Chondrocyte (in vitro differentiated cells): ENCODE measurements at places on chromosomes 13 and 19. TPM values are rescaled to one million over a fixed set of nuclear protein-coding genes. Genes with fewer than 3 reads are reported as not detected.

- no peak for DNase-seq
These were observed 31.6 kb downstream of the SYT3 start for GRCh38 chr19:50607874-50608785.

- no peak for DNase-seq
These were observed 43.2 kb downstream of the ZNF557 start for GRCh38 chr19:7112675-7113074.

DNA sequence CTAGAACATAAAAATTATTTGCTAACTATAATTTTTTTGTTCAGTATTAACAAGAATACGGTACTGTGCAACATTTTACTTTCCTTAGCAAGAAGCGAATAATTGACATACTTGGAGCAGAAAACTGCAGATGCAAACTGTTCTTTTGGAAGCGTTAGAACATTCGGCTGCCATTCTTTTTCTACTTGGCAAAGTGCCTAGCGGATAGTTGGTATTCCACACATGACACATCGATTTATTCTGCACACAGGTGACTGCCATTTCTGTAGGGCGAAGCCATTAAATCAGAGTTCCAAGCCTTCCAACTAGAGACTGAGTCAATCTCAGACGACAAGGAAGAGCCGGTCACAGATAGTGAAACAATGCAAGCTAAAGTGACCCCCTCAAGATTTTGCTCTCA, 117.4 kb downstream of the TRPC4 start:
- DNase-seq = no peak

DNA sequence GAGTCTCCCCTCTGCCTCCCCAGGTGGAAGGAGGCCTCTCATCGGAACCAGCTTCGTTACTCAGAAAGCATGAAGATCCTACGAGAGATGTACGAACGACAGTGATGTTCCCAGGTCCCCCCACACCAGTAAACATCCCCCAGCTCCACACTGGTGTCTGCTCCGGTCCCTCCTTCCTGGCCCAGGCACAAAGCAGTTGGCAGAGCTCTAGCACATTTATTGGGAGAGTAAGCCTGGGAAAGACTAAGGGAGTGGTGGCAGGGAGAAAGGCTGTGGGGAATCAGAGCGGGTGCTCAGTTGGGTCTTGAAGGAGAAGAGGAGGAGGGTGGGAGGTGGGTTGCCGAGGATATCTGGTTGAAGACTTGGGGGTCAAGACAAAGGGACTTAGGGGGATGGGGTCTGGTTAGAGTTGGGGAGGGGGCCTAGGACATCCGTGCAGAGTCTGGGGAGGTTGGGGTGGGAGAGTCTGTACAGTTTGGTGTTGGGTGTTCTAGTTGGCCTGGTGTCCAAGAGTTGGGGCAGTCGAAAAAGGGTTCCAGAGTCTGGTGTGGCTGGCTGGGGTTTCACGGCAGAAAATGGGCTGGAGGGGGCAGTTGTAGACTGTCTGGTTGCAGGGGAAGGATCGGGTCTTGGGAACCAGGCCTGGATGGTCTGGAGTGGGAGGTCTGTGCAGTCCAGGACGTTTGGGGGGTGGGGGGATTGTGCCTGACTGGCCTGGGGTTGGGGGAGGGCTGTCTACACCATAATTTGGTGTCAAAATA, 2.3 kb downstream of the HSPB6 start:
- DNase-seq = no peak

- DNase-seq = no peak
These were observed 8.8 kb downstream of the TSSK6 start for GRCh38 chr19:19506592-19506991.

- DNase-seq = no peak
These were observed 54.1 kb downstream of the TSSK6 start for GRCh38 chr19:19461306-19461670.

ZNF582 gene
- total RNA-seq = 1.6 to 4.1 TPM (median 2.3 TPM) in 3 replicates

DNA sequence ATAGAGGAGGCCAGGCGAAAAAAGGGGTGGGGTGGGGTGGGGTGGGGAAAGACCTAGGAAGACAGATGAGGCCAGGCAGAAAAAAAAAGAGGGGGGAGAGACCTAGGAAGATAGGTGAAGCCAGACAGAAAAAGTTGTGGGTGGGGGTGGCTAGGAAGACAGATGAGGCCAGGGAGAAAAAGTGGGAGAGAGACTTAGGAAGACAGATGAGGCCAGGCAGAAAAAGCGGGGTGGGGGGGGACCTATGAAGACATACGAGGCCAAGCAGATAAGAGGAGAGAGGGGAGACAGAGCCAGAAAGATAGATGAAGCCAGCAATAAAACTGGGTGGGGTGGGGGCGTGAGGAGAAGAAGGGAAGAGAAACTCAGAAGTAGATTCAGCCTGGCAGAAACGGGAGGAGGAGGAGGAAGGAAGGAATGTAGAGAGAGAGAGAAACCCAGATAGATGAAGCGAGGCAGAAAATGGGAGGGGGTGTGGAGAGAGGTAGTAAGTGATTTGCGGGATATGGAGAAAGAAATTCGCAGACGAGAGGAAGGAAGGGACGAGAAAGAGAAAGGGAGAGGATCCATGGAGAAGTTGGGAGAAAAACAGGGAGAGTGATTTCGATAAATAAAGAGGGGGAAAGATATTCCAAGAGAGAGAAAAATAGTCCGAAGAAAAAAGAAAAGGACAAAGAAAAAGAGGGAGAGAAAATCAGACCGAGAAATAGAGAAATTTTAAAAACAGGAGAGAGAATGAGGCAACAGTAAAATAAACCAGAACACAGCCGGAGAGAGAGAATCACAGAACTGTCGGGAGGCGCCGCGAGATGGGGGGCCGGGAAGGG, 12.2 kb upstream of the CACNG6 start:
- DNase-seq = no peak

GRCh38 chr19:51002542-51003311, 1.3 kb upstream of the KLK8 start:
- no peak for DNase-seq

DNA sequence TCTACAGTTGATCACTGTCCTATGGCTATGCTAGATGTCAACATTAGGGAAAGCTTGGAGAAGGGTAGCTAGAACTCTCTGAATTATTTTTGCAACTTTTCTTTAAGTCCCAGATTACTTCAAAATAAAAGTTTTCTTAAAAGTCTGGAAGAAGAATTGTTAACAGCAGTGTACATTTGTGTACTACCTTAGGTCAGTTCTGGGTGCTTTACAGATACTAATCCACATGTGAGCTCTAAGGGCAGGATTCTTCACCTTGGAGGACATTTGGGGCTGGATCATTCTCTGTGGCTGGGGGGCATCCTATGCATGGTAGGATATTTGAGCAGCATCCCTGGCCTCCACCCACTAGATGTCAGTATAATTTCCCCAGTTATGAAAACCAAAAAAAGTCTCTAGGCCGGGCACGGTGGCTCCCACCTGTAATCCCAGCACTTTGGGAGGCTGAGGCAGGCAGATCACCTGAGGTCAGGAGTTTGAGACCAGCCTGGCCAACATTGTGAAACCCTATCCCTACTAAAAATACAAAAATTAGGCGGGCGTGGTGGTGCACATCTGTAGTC, 2.8 kb downstream of the BRME1 start:
- DNase-seq = no peak

GRK1 gene
- 0.07 TPM in 1 of 3 replicates, not detected in the others for total RNA-seq

DNA sequence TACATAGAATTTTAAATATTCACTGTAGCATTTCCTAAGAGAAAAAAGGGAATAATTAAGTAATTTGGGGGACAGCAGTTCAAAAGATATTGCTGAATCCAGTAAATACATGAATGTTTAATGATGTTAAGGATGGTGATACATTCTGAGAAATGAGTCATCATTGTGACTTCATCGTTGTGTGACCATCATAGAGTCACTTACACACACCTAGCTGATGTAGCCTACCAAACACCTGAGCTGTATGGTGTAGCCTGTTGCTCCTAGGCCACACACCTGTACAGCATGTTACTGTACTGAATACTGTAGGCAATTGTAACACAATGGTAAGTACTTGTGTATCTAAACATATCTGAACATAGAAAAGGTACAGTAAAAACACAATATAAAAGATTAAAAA, 34.8 kb downstream of the ATP7B start:
- DNase-seq = no peak

CEACAM4 gene
- not detected in 3 replicates for total RNA-seq

ZNF626 gene
- 9.3 to 18.5 TPM (median 9.9 TPM) in 3 replicates for total RNA-seq

DNA sequence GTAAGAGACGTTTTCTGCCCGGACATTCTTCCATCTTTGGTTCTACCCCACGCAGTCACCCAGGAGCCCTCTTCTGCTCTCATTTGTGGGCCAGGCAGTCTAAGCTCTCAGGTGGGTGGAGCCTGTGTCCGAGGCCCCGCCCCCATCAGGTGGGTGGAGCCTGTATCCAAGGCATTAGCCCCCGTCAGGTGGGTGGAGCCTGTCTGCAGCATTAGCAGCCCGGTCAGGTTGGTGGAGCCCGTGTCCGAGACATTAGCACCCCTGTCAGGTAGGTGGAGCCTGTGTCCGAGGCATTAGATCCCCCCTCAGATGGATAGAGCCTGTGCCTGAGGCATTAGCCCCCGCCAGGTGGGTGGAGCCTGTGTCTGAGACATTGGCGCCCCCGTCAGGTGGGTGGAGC, 45.5 kb upstream of the C13orf46 start:
- no peak for DNase-seq

GRCh38 chr13:44818428-44818827, 170.8 kb downstream of the NUFIP1 start:
- no peak for DNase-seq

- peak; percentile 70 for DNase-seq
These were observed 1.5 kb downstream of the ZNF628 start for GRCh38 chr19:55477905-55478304.

DNA sequence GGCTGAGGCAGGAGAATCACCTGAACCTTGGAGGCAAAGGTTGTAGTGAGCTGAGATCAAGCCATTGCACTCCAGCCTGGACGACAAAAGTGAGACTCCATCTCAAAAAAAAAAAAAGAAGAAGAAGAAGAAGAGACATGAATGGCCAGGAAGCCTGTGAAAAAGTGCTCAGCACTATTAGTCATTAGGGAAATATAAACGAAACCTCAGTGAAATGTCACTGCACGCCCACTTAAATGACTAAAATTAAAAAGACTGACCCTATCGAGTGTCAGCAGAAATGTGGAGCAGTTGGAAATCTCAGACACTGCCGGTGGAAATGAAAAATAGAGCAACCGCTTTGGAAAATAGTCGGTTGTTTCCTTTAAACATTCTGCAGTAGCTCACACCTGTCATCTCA, 5.5 kb upstream of the TYROBP start:
- DNase-seq = no peak

CYP4F2 gene
- not detected in 3 replicates for total RNA-seq

KLC3 gene
- 0.22 TPM in 1 of 3 replicates, not detected in the others for total RNA-seq

GRCh38 chr19:15296353-15296752, 36.0 kb downstream of the BRD4 start:
- DNase-seq = no peak

DNA sequence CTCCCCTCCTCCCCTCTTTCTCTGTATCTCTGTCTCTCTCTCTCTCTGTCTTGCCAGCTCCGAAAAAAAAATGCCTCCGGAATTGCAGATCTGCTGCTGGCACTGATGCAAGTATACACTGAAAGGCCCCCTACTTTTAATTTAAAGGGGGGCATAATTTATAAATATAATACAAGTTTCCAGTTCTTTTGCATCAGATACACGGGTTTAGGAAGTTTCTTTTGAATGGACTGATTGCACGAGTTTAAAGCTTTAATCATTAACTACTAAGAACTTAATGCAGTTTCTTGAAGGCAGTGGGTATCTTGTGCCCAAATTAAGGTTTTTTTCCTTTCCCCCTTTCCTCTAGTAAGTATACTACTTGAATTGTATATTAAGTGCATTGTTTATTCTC, 1.4 kb downstream of the FGF9 start:
- no peak for DNase-seq

GFY gene
- total RNA-seq = not detected in 3 replicates

DNA sequence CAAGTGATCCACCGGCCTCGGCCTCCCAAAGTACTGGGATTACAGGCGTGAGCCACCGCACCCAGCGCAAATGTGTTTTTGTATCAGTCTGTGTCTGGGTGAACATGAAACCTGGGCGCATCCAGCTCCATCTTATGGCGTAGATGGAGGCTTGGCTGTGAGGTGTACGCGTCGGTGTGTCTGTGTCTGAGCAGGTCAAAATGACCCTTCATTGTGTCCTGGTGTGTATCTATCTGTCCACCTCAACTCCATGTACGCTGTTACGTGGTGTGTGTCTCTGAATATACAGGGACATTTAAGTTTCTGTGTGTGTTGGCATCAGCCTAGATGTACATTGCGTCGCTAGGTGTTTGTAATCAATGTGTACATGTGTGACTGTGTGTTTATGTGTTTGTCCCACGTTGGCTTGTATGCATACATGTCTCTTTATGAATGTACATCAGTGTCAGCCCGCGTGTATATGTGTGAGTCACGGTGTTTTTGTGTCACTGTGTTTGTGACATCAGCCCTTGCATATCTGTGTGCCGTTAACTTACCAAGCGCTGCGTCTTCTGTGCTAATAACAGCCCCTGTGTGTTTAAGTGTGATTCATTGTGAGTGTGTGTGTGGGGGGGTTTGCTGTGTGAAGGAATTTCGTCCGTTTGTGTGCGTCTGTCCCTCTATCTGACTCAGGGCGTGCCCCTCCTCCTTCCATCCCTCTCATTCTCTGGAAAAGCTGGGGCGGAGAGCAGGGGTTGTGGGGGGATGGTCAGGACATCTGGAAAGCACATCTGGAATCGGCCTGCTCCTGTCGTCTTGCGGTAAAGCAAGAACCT, 6.4 kb downstream of the AXL start:
- no peak for DNase-seq

DNA sequence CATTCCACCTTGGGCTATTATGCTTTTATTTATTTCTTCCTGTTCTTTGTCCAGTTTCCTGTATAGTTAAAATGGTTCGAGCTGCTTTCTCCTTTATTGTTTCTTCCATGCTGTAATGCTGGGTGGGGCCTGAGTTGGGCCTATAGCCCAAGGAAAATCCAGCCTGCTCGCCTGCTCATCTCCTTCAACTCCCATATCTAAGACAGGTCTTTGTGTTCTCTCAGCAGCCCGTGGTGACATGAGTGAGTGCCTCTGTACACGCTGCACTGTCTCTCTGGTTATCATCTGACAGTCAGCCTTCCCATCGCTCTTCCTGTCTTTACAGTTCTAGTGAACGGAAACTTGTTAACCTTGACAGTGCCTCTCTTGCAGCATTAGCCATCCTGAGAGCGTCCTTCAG, 221.9 kb upstream of the SLC10A2 start:
- no peak for DNase-seq

GRCh38 chr13:44212633-44213396, 160.8 kb upstream of the SERP2 start:
- no peak for DNase-seq

PRX gene
- 3.6 to 4.9 TPM (median 4.5 TPM) in 3 replicates for total RNA-seq

WDR88 gene
- not detected in 3 replicates for total RNA-seq

C1QTNF9B gene
- not detected in 3 replicates for total RNA-seq

- no peak for DNase-seq
These were observed 245.0 kb upstream of the SERP2 start for GRCh38 chr13:44128552-44129001.

ZNF561 gene
- total RNA-seq = 42.2 to 51.3 TPM (median 43.5 TPM) in 3 replicates

- no peak for DNase-seq
These were observed 47.5 kb downstream of the ATP11A start for GRCh38 chr13:112737294-112737693.

ATP4B gene
- total RNA-seq = not detected in 3 replicates

GRCh38 chr19:46818812-46819211, 30.4 kb upstream of the SLC1A5 start:
- no peak for DNase-seq

C19orf33 gene
- 2.0 to 5.2 TPM (median 2.0 TPM) in 3 replicates for total RNA-seq
